ENCODE measurements at places on chromosomes 2 and 18. TPM values are rescaled to one million over a fixed set of nuclear protein-coding genes. Genes with fewer than 3 reads are reported as not detected.
A peak's percentile ranks its signal among the peaks of the same experiment; 100 is the strongest.

The TPO gene
- total RNA-seq = not detected

DNA sequence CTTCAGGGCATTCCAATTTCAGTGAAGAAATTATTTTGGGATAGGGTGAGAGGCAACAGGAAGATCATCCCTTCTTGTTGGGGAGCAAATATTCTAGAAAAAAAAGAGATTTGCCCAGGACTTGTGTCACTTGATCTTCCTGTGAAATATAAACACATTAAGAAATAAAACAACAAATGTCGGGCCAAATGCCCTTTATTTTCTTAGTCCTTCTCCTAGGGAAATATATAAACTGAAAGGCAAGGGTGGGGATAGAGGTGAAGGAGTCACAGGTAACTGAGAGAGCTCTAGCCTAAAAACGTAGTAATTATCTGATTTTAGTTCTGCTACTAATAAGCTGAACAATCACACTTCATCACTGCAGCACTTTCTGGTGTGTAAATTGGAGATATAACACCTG, 104.6 kb upstream of the ACVR1C start:
- DNase-seq = no peak
- no peak overlapping the region for H3K27ac ChIP-seq
- H3K4me1 ChIP-seq = no peaks in the 10 kb centered on the region
- H3K27me3 ChIP-seq = no peaks in the 10 kb centered on the region
- no peak overlapping the region for H3K4me3 ChIP-seq

The GALNT14 gene
- 2.5 TPM for total RNA-seq

GRCh38 chr18:23250893-23251656, 115.8 kb downstream of the CABLES1 start:
- no peak overlapping the region for H3K27ac ChIP-seq
- no peaks in the 10 kb centered on the region for H3K27me3 ChIP-seq
- peaks cover 5% of the 10 kb centered on the region for H3K36me3 ChIP-seq
- DNase-seq = no peak
- H3K4me1 ChIP-seq = no peaks in the 10 kb centered on the region
- no peak overlapping the region for H3K4me3 ChIP-seq

- H3K36me3 ChIP-seq = peaks cover 17% of the 10 kb centered on the region
- H3K27ac ChIP-seq = peak overlapping the region; percentile 7
- no peak for DNase-seq
- peaks cover 78% of the 10 kb centered on the region for H3K4me1 ChIP-seq
- H3K27me3 ChIP-seq = no peaks in the 10 kb centered on the region
These were observed 42.8 kb upstream of the STK17B start for GRCh38 chr2:196214156-196214555.

All from activated naive CD8-positive, alpha-beta T cell treated with anti-CD3 and anti-CD28 coated beads for 36 hours (primary cell).